ENCODE measurements at places on chromosomes 4 and X.

DNA sequence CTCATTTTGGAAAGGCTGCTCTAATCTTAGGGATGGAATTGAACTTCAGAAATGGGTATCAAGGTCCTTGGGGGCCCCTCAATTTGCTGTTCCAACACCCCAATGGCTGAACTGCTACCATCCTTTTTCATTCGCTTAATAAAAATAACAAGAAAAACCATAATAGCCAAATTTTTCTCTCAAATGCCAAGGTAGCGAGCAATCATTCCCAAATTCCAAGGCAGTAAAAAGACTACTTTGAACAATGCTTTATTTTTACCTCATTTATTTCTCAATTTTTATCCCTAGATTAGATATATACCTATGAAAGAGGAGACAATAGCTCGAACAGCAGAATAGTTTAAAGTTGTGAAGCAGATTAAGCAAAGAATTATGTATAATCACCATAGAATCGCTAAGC, 323.4 kb upstream of the SLC7A11 start:
- DNase-seq: no peak

- DNase-seq: no peak
Measured at GRCh38 chr4:30757357-30757756, 37.2 kb downstream of the PCDH7 start.

DNA sequence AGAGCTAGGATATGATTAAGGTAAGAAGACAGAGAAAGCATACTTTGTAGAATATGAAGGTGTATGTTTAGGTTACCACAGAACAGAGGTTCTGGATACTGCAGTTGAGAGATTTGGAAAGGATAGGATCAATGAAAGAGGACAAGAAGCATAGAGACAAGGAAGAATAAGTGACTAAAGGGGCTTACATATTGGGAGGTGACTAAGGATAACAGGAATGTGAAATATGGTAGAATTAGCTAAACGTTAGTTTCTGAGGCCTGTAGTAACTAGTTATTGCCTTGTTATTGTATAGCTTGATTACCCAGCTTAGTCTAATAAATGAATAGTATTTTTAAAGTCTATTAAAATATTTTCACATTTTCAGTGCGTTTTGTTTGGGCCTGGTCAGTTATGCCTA, 38.2 kb downstream of the CENPI start:
- no peak for DNase-seq

- DNase-seq: no peak
Measured at GRCh38 chr4:2698951-2699505, 57.1 kb downstream of the TNIP2 start.

- DNase-seq: no peak
Measured at GRCh38 chr4:24394041-24394440, 190.3 kb downstream of the DHX15 start.

- DNase-seq: no peak
Measured at GRCh38 chr4:170128219-170128804, 38.6 kb upstream of the AADAT start.

GRCh38 chr4:156824451-156825060, 147.0 kb downstream of the PDGFC start:
- DNase-seq: no peak

DNA sequence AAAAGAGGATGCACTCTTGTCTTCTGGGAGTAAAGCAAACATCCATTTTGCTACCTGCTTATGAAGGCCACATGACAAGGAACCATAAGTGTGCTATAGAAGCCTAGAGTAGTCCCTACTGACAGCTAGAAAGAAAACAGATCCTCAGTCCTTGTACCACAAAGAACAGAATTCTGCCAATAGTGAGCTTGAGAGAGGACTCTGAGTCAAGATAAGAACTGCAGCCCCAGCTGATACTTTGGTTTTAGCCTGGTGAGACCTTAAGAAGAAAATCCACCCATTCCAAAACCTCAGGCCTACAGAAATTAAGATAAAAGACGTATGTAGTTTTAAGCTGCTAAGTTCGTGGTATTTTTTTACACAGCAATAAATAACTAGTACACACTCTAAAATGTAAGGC, 914.6 kb downstream of the PCDH19 start:
- no peak for DNase-seq

DNA sequence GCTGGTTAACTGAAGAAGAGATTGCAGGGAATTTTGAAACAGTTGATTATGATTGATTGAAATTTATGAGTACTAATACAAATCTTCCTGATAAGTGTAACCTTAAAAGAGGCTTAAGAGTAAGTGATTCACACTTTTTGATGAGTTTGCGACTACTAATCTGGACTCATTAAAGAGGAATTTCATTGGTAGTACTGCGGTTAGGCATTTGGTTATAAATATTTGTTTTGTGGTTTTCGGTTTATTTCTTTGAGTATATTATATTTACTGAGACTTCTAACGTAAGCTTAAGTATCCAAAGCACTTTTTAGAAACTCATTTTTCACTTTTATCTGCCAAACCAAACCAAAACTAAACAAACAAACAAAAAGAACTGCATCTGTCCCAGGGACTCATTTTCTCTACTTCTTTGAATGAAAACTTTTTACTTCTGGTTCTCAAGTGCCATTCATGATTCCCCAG, 20.7 kb downstream of the SLIT2 start:
- no peak for DNase-seq

DNA sequence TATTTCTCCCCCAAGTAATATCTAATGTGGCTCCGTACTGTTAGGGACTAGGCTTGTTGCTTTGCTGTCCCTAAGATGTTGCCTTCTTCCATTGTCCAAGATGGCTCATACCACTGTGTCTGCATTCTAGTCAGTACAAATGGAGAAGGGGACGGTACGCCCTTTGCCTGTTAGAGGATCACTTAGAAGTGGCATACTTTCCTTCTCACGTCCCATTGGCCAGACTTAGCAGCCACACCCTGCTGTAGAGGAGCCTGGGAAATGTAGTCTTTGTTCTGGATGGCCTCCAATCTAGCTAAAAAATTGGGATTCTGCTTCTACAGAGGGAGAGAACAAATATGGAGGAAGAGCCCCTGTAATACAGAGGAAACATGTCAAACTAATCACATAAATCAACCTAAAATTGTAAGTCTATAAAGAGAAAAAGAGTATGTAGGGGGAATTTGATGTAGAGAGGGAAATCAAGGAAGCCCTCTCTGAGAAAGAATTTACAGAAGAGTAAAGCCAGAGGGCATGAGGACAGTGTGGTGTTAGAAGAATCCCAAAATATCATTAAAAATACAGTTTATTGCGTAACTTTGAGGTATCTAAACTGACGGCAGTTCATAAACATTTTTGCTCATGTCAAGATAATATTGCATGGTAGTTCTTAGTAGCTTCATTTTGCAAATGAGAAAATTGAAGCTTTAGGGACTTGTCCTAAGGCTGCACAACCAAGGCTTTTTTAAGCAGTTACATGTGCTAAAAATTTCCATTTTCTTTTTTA, 15.1 kb downstream of the PRIMPOL start:
- DNase-seq: no peak

GRCh38 chrX:20362268-20363267, 95.9 kb upstream of the RPS6KA3 start:
- peak; percentile 1 for DNase-seq

DNA sequence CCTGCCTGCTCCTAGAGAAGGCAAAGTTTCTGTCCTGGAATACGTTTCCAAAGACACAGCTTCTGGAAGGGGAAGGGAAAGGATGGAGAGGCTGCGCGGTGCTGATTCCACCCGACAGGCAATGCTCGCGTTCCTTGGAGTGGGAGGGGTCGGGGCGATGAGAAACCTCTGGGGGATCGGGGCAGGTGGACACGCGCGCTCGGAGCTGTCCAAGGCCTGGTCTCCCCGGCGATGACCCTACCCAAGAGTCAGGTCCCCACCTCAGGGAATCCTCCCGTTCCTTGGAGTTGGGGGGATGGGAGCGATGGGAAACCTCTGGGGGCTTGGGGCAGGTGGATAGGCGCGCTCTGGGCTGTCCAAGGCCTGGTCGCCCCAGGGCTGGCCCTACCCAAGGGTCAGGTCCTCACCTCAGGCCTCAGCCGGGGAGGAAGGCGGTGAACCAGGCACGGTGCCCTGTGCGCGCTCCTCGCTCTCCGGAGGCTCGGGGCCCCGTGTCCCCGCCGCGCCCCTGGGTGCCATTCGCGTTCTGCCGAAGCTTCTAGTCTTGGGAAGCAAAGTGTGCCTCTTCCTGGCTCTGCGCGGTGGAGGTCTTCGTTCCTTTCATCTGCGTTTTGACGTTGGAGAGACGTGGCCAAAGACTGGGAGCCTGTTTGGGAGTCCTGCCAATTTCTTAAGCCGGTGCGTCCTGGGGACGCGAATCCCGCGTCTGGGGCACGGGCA, 10.6 kb upstream of the SHOX start:
- no peak for DNase-seq

DNA sequence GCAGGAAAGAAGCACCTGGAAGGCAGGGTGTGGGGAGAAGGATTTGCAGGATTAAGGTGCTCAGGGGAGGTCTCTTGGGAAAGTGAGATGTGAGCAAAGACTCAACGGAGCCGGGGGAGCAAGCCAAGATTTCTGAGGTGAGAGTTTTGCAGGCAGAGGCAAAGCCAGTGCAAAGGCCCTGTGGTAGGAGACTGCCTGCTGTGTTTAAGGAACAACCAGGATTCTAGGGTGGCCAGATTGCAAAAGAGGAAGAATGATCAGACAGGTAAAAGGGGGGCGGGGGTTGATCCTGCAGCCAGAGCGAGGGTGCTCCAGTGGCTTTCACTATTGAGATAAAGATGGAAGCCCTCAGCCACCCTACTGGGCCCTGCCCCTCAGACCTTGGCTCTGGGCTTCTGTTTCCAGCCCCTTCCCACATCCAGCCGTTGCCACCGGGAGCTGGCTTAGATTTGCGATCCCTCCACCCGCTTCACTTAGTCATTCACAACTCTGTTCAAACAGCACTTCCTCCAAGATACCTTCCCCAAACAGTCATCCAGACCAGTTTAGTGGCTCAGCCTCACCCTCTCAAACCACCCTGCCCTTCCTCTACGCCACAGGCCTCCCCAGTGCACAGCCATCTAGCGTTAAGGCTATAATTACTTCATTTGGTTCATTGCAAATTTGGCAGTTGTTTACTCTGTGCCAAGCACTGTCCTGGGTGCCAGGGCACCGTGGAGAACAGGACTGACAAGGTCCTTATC, 23.3 kb upstream of the BCOR start:
- no peak for DNase-seq

GRCh38 chrX:130699618-130700017, 203.4 kb downstream of the ENOX2 start:
- DNase-seq: no peak

GRCh38 chrX:39631276-39632229, 466.2 kb downstream of the BCOR start:
- no peak for DNase-seq

- no peak for DNase-seq
Measured at GRCh38 chr4:2332201-2332975, 70.5 kb upstream of the MXD4 start.

GRCh38 chrX:9846631-9847030, 60.4 kb downstream of the SHROOM2 start:
- no peak for DNase-seq

GRCh38 chr4:107388736-107389274, 331.2 kb downstream of the PAPSS1 start:
- DNase-seq: no peak

DNA sequence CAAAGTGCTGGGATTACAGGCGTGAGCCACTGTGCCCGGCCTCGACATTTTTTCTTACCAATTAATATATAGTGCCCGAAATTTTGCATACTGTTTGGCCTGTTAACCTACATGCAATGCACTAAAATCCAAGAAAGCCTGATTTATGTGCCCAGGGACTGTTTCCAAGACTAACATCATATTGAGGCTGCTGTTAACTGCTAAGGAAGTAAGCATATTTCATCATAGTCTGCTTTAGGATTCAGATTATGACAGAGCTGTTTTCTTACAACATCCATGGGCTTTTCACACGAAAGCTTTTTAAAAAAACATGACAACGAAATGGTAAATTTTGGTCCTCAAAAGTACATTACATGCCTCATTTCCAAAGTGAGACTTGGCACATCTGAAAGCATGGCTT, 84.4 kb downstream of the STOX2 start:
- DNase-seq: no peak

- no peak for DNase-seq
Measured at GRCh38 chr4:687048-687970, 1.6 kb downstream of the SLC49A3 start.
